NCI-H69 (cell line): ENCODE measurements at places on chromosomes 5 and 9.
A peak's percentile ranks its signal among the peaks of the same experiment; 100 is the strongest.

DNA sequence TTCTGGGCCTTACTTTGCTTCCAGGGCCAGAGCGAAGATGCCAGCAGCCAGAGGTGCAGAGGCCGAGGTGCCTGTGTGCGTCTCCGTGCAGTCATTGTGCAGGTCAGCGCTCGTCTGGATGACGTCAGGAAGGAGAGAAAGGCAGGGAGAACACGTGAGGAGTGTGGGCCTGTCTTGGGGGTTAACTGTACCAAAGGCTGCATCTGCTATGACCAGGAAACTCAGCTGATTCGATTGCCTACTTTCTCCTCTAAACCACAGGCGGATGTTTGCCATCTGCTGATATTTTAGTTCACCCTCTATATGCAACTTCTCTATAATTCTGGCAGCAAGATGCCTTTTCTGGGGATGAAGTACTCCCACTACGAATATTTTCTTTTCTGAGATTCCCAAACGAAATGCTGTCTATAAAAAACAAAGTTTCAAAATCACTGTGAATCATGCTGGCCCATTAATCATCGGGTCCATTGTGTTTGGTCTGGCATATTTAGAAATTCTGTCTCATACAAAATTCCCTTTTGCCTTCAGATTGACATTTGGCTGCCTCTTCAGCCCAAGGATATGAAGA, 24.8 kb downstream of the PCSK1 start:
- DNase-seq = no peak

- DNase-seq = peak; percentile 78
Observed at GRCh38 chr9:77977210-77977611, 54.4 kb downstream of the GNAQ start.

DNA sequence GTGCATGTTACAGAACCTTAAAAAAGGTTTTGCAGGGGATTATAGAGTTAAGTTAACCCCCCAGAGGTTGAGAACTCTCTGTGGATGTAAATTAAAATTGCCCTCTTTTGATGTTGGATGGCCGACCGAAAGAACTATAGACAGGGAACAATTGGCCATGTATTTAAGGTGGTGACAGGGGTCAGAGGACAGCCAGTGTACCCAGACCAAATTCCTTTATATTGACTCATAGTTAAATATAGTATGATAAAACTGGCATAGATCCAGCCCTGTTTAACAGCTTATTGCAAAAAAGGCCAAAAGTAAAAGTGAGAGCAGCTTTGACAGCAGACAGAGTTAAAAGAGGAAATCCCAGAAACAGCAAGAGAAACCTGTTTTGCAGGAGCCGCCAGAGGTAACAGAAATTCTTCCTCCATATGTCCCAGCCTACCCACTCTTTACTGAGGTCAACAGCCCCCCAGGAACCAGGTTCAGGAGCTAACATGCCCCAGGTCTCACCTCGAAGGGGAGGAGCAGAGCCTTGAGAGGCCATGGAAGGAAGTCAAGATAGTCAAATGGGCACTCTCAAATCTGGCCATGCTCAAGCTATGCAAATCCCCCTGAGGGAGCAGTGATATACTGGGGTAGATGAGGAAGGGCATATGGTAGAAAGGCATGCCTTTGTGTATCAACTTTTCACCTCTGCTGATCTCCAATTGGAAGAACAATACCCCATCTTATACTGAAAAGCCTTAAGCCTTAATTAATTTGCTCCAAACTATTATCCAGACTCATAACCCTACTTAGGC, 156.4 kb upstream of the COX7C start:
- DNase-seq = peak; percentile 70

DNA sequence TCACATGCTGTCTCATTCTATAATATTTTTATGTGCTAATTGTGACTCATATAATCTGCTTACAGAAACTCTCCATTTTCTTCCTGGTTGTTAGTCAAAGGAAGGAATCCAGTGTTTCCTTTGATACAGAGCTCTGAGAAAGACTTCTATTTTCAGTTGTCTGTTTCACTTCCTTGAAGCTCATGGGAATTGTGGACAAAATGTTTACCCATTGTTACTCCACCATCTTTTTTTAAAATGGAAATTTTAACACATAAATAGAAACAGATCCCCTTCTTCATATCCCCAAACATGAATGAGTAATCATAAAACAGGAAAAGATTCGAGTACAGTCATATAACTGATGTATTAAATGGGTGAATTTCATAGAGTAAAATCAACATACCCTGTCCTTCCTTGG, 42.0 kb upstream of the KCNN2 start:
- DNase-seq = no peak

DNA sequence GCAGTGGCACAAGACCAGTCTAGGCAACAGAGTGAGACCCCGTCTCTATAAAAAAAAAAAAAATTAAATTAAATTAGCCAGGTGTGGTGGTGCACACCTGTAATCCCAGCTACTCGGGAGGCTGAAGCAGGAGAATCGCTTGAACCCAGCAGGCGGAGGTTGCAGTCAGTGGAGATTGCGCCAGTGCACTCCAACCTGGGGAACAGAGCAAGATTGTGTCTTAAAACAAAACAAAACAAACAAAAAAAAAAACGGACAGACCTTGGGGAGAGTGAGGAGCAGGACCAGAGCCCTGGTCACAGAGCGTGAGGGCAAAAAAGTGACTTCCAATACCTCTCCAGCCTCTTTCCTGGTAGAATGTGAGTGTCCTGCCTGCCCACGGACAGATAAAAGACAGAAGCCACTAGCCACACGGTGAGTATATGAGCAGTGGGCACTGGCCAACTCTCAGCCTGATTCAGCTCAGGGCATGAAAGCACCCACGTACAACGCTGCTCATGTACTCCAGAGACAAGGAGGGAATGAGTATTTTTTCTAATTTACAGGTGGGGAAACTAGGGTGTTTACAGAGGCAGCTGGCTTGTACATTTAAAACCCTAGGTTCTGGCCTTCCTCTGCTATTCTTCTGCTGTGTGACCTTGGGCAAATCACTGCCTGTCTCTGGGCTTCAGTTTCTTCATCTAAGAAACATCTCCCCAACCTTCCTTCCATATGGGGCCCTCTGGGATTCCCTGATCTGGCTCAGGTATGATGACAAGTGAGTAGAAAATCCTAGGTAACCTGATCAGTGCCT, 1.8 kb downstream of the OLFML2A start:
- DNase-seq = no peak

DNA sequence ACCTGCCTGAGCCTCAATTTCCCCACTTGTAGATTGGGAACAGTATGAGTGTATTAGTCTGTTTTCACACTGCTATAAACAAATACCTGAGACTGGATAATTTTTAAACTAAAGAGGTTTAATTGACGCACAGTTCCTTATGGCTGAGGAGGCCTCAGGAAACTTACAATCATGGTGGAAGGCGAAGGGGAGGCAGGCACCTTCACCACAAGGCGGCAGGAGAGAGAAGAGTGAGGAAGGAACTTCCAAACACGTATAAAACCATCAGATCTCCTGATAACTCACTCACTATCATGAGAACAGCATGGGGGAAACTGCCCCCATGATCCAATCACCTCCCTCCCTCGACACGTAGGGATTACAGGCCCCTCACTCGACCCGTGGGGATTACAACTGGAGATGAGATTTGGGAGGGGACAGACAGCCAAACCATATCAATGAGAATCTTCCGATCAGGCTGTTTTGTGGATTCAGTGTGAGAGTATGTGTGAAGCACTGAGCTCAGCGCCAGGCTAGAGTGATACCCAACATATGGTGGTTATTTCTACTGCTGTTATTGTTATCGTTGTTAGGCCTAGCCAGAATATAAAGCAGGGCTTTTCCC, 14.6 kb upstream of the LMX1B start:
- no peak for DNase-seq

- no peak for DNase-seq
Observed at GRCh38 chr5:123921193-123921592, 409.2 kb downstream of the CSNK1G3 start.

GRCh38 chr5:88279584-88279983, 10.9 kb upstream of the TMEM161B start:
- DNase-seq = peak; percentile 27

GRCh38 chr5:4643190-4643589, 496.9 kb upstream of the ADAMTS16 start:
- no peak for DNase-seq

- DNase-seq = no peak
Observed at GRCh38 chr5:14816999-14817761, 54.4 kb downstream of the ANKH start.

DNA sequence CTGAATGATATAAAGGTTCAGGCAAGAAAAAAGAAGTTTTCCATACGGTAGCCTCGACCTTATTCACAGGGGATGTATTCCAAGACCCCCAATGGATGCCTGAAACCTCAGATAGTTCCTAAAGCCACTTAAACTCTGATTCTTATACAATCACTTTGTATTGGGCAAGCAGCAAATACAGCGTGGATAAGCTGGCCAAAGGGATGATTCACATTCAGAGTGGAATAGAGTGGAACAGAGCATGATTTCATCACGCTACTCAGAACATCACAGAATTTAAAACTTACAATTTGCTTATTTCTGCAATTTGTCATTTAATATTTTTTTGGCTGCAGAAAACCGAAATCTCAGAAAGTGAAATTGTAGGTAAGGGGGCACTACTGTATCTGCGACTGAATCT, 40.5 kb upstream of the CDH18 start:
- no peak for DNase-seq

- DNase-seq = no peak
Observed at GRCh38 chr5:79547429-79547822, 33.5 kb upstream of the HOMER1 start.

- DNase-seq = no peak
Observed at GRCh38 chr5:42120070-42120469, 195.0 kb downstream of the FBXO4 start.

GRCh38 chr5:142798099-142798770, 28.1 kb downstream of the ARHGAP26 start:
- no peak for DNase-seq

GRCh38 chr9:2933165-2934095, 89.5 kb upstream of the PUM3 start:
- DNase-seq = no peak

DNA sequence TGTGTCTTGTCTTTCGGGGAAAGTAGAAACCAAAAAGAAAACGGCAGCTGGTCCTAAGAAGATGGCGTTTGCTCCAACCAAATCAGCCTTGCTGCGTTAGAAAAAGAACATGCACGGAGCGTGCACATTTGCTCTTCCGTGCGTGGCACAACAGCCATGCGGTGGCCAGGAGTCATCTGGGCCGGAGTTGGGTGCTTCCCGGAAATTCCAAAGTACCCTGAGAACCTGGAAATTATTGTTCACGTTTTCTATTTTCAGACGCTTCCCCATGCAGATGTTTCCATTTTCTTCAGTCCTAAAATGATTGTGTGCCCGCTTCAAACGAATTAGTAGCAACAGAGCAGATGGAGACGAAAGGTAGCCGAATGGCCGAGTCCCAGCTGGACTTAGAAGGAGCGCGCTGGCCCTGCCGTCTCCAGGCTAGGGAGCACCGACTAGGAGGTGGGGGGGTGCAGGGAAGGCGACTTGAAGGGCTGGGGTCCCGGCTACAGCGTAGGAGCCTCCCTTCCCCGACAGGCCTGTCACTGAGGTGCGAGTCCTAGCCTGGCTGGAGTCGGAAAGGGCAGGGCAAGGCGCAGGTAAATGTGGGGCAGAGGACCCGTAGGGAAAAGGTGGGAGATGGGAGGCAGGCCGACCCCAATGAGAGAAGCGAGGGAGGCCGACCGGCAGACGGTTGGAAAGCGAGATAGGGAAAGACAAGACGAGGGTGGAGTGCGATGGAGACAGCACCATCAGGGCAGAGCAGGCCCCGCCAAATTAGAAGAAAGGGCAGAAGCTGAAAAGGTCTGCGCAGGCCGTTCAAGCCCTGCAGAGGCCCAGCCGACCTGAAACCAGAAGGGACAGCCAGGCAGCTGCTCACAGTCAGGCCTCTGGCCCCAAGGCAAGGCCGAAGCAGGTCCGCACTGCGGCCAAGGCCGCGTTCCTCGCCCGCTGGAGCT, 1.4 kb downstream of the BARX1 start:
- DNase-seq = no peak

- DNase-seq = no peak
Observed at GRCh38 chr5:146630472-146630871, 114.5 kb upstream of the GPR151 start.

GRCh38 chr5:162882629-162883028, 554.8 kb upstream of the CCNG1 start:
- no peak for DNase-seq

DNA sequence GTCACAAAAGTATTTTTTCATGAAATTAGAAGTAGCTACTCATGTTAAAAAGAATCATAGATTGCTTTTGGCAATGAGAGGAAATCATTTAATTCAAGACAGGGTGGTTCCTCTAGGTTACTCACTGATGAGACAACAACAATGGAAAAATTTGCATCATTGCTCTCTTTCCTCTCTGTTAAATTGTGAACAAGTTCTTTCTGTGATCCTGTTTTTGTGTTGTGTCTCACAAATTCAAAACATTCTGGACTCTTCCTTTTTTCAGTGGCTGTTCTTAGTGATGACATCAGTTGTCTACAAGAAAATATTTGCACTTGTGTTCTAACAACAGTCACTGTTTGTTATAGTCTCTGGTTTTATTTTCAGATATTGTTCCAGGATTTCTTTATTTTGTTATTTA, 95.3 kb downstream of the XRCC4 start:
- no peak for DNase-seq

DNA sequence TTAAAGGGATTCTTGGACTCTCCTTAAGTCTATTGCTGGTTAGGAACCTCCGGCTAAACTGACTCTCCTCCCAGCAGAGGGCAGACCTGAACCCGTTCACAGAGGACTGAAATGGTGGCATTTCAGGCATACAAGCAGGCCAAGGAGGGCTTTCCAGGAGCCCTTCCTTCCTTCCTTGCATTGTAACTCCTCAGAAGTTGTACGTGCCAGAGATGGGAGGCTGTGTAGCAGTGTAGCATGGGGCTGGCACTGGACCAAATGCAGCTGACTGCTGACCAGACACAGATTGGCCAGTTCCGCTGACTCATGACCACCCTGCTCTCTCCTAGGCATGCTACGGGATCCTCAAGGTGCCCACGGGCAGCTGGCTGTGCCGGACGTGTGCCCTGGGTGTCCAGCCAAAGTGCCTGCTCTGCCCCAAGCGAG, 36.4 kb downstream of the JADE2 start:
- peak; percentile 46 for DNase-seq

DNA sequence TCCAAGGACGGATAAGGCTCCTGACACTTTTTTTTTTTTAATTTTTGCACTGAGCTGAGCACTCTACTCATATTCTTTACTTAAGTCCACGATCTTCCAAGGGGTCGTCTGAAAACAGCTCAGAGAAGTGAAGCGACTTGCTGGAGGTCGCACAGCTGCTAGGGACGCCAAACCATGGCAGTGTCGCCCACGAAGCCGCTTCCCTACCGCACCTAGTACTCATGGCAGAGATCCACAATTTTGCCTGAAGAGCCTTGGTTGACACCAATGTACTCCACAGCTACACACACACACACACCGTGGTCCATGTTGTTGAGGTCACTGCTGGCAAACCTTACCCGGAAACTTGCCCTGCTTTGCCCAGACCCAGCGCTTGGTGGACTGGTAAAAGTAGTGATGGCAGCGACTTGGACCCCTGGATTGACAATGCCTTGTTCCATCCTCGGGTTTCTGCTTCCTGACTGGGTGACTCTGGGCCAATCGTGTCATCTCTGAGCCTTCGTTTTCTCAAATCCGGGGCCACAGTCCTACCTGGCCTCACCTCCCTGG, 521 bp upstream of the SLIT3 start:
- no peak for DNase-seq
